ENCODE measurements at places on chromosomes 2 and 18. TPM values are rescaled to one million over a fixed set of nuclear protein-coding genes. Genes with fewer than 3 reads are reported as not detected.

GRCh38 chr2:217247476-217247875 is 387.6 kb upstream of the TNP1 start:
- DNase-seq: no peak

DNA sequence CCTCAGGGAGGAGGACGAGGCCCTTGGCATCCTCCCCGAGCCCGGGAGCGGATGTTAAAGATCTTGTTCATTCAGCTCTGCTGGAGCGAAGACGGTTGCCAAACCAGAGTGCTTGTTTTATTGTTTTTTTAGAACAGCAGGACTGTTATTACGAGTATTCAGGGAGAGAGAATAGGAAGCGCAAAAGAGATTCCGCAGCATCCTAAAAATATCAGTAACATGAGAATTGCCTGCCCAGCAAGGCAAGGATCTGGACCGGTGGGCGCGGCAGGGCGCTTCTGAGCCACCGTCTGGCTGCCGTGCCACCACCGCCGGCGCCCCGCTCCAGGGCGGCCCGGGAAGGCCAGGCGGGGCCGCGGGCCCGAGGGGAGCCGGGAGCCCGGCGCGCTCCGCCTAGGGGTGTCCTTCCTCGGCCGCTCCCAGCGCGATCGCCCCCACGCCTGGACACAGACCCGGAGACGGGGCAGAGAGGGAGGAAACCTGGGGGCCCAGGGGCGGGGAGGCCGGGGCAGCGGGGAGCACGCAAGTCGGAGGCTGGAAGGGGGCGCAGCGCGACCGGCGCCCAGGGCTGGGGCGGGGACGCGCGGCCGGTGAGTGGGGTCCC is 843 bp downstream of the CYS1 start:
- DNase-seq: peak; percentile 53

DNA sequence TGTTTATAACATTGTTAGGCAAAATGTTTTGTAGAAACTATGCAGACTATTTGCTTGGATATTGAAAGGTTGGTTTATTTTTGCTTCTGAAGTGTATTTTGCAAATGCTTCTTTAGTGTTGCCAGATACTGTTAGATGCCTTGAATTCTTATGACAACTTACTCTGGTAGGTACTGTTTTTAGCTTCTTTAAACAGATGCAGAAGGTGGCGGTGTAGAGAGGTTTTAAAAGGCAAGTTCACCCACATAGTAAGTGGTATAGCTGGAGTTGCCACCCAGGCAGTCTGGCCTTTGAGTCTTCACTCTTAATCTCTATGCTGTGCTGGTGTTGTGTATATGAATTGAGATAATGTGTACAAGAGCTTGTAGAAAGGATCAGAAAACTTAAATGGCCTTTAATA is 3.6 kb downstream of the PCYOX1 start:
- DNase-seq: no peak

DNA sequence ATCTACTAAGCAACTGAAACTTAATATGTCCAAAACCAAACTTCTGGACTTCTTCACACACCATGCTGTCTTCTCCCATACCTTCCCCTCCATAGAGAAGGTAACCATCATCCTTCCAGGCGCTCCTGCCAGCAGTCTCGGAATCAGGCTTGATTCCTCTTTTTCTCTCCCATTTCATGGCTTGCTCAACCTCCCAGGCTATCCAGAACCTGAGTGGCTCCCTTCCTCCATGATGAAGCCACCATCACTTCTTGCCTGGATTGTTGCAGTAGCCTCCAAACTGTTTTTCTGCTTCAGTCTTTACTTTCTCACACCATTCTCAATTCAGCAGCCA is 40.1 kb upstream of the NDUFV2 start:
- DNase-seq: no peak

DNA sequence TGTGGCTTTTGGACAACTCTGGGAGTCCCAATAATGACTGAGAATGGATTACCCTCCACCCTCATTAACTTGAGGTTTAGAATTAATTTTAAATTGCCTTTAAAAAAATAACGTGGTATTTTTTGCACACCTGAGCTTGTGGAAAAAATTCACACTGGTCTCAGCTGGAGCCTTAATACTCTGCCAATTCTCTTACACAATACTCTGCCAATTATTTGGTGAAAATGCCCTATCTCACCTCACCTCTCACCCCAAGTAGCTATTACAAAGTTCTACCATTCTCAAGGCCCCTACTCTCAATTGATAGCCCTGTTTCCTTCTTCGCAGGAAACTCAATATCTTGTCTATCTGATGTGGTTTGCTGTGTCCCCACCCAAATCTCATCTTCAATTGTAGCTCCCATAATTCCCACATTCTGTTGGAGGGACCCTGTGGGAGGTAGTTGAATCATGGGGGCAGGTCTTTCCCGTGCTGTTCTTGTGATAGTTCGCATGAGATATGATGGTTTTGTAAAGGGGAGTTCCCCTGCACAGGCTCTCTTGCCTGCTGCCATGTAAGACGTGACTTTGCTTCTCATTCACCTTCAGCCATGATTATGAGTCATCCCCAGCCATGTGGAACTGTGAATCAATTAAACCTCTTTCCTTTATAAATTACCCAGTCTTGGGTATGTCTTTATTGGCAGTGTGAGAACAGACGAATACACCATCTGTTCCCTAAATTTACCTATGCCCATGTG is 27.4 kb upstream of the C2orf69 start:
- DNase-seq: no peak

GRCh38 chr18:70154591-70155194 is 50.8 kb downstream of the RTTN start:
- DNase-seq: no peak

DNA sequence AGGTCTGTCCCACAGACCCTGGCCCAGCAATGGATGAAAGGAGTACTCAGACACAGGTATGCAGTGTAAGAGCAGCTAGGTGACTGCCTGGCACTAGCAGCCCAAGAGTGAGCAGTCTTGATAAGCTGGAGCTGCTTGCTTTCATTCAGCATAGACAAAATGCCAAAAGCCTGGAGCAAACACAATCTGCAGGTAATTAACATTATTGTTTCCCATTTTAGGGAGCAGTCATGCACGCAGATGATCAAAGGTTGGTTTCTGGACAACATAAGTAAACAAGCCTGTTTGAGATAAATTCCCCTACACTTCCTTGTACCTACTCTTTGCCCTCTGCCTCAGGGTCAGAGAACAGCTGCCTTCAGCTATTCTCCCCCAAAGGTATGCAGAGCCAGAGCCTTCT is 73.7 kb upstream of the MSTN start:
- no peak for DNase-seq

GEN1 gene
- 0.95 TPM for polyA plus RNA-seq

DAPL1 gene
- not detected for polyA plus RNA-seq

CYTIP gene
- polyA plus RNA-seq: 0.76 TPM

All from brain (organoid and tissue), 16 donors.